GM12891 (cell line): ENCODE measurements at places on chromosomes 1 and 21.

- peak; percentile 75 for DNase-seq
These were observed 26.1 kb downstream of the UBE2T start for GRCh38 chr1:202315576-202316168.

DNA sequence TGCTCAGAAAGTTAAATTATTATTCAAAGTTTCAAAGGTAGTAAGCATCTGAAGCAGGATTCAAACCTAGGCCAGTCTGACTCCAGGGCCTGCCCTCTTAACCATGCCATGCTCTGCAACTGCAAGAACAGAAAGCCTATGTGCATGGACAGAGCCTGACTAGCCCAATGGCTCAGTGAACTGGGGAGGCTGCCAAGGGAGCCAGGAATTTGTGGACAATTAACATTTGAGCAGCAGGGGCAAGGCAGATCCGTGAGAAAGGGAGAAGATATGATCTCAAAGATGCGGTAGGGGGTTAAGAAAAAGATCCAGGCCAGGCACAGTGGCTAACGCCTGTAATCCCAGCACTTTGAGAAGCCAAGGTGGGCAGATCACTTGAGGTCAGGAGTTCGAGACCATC, 6.5 kb upstream of the ATP1A4 start:
- DNase-seq = no peak

- DNase-seq = no peak
These were observed 18.3 kb upstream of the HJV start for GRCh38 chr1:146039844-146040194.

DNA sequence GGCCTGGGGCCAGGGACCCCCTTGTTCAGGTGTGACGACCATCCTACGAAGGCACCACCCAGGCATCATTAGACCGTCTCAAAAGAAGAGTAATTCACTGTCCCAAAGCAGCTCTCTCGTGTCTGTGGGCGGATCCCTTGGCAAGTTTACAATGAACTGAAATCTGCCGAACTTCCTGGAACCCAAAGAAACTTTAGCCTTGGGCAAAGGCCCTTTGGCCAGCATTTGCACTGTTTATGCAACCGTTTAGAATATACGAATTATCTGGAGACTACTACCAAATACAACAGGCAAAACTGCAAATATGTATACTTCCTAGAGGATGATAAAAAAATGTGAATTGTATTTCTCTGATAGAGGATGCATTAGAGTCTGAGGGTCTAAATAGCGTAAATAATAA, 1.4 kb upstream of the SOD1 start:
- DNase-seq = no peak

GRCh38 chr1:76095802-76096201, 21.3 kb downstream of the ST6GALNAC3 start:
- DNase-seq = no peak

DNA sequence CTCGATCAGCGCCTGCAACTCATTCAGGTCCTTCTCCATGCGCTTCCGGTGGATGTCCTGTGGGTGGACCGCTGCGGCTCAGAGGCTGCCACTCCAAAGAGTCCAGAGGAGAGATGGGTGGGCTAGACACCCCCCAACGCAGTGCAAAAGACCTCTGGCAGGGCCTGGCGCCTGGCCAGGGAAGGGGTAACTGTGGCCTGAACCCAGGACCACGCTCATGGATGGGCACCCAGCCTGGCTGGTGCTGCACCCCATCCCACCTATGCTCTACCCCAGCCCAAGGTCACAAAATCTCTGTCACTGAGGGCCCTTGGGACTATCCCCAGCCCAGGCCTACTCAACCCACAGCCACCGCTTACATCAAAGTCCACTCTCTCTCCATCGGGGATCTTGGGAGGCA, 12.2 kb downstream of the TNNT2 start:
- DNase-seq = no peak

GRCh38 chr1:201737352-201738060, 91.5 kb upstream of the IPO9 start:
- no peak for DNase-seq

DNA sequence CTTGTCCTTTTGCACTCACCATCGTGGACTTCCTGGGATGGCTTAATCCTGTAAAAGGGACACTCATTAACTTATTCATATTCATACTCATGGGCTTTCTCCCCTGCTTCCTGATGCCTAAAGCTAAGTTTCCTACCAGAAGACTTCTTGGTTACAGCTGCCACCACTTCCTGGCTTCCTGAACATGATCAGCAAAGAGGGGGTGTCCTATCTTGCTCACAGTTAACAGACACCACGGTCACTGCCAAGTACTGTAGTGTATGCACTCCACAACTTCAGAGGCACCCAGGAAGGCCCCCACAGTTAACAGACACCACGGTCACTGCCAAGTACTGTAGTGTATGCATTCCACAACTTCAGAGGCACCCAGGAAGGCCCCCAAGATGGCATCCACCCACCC, 177.8 kb downstream of the SIPA1L2 start:
- DNase-seq = no peak

DNA sequence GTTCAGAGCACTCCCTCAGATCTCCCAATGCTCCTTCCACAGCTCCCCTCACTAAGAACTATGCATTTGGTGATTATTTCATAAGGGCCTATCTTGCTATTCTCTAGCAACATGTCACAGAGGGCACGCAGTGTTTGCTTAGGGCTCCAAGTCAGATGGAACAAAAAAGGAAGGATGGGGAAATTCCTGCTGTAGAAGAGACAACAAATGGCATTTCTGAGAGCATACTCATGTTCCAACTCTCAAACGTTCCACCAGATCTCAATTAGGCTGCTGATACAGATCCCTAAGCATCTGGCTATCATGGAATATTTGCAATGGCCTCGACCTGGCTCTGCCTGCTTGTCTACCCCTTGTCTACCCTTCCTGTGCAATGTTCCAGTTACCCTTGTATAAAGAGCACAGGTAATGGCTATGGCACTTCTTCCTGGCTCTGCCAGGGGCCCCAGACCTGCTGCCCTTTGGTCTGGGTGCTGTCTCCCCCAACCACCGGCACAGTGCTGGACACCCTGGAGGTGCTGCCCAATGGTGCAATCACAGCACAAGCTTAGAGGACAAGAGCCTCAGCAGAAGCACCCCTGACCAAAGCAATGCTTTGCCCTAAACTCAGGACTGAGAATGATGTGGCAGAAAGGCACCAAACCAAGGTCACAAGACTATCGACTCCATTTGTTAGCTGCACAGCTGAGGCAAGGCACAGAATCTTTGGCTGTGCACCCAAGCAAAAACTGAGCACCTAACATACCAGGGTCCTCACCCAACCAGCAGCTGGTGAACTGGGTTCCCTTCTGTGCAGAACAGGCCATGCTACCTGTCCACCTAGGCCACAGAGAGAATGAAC, 3.6 kb downstream of the PARP1 start:
- DNase-seq = no peak

DNA sequence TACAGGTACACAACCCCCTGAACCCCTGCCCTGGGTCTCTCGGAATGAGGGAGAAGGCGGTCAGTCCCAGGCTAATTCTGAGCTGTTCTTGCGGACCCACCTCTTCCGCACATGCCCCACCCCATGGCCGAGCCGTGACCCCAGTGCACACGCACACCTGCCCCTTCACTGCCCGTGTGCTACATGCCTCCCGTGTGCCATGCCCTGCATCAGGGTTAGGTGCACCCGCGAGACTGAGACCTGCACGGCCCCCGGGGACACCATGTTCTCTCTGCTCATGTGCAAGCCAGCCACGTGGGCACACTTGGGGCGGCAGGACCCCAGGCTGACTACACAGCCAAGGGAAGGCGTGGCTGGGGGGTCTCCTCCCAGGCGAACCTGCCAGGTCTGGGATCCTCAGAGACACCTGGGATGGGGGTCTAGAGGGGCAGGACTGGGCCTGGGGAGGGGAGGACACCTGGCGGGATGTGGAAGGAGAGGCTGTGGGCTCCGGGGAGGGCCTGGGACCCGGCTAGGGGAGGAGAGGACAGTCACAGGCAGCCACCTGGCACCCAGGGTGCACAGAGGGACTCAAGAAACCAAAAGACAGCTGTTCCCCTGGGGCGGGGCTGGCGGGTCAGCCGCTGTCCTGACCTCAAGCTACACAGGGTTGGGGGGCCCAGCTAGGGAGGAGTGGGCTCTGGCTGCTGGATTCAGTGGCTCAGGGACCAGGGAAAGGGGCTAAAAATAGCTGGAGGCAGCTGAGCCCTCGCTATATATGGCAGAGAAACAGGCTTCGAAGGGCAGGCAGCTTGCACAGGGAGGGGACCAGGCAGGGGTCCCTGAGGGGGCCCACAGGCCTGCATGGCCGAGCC, 133.4 kb downstream of the CASZ1 start:
- DNase-seq = no peak

GRCh38 chr21:42570362-42570761, 56.7 kb downstream of the SLC37A1 start:
- no peak for DNase-seq

DNA sequence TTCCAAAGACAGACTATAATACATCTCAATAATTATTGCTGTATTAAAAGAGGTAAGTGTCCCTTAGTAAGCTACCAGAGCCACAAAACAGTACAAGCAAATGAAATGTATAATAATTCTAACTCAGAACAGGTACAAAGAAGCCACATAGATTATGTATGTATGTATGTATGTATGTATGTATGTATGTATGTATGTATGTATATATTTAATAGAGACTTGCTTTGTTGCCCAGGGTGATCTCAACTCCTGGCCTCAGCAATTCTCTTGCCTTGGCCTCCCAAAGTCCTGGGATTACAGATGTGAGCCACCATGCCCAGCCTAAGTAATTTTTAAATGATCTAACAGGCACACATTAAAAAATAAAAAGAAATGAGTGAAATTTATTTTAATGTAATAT, 86.9 kb downstream of the EPS15 start:
- DNase-seq = no peak

DNA sequence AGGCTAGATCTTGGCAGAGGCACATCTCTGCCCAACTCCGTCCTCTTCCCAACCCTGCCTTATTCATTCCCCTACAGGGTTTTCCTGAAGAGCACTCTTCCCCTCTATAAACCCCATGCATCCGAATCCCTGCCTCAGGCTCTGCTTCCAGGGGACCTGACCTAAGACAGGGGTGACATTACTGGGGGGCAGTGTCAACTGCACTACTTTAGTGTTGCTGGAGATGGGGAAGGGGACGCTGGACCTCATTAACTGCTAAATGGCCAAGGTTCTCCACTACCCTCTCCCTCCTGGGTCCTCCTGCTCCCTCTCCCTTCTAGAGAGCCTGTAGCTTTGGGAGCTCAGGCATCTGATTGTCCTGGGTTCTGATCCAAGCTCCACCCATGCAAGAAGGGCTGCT, 126.2 kb downstream of the GRIK3 start:
- DNase-seq = no peak

- DNase-seq = no peak
These were observed 199.5 kb downstream of the LRRIQ3 start for GRCh38 chr1:73998348-73998959.

GRCh38 chr1:201647094-201647493, 108.2 kb downstream of the NAV1 start:
- DNase-seq = no peak

GRCh38 chr1:184640505-184640904, 114.2 kb downstream of the EDEM3 start:
- no peak for DNase-seq

DNA sequence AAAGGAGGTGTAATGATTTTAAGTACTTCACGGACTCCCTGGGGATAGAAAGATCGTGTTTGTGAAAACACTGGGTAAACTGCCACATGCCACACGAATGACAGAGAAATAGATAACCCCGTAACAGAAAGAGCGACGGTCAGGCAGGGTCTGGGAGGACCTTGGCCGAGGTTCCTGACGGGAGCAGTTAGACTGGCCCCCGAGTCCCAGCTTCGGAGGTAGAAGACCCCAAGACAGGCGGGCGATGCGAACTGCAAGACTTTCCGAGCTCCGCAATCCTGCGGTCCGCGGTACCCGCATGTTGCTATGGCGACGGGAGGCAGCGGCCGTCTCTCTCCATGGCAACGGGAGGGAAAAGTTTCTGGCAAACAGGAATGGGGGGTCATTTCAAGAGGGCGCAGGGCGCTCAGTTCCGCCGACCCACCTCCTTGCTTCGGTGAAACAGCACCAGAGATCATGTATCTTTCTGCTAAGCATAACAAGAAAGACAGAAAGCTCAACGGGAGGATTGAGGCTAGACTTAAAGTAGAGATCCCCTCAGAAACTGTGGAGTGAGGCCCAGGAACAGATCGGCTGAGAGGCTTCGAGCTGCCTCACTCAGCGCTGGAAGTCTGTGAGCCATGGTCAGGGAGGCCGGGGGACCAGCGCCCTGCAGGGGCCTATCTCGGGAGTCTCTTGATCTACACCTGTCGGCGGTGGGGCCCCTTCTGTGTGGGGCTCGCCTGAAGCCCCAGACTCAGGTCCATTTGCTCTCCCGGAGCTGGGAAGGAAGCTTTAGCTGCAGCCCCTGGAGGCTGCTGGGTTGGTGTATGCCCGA, 685 bp upstream of the SYT6 start:
- DNase-seq = no peak

- DNase-seq = no peak
These were observed 2.6 kb downstream of the GLRX2 start for GRCh38 chr1:193102662-193103061.

GRCh38 chr1:51621161-51621560, 4.3 kb downstream of the OSBPL9 start:
- no peak for DNase-seq

DNA sequence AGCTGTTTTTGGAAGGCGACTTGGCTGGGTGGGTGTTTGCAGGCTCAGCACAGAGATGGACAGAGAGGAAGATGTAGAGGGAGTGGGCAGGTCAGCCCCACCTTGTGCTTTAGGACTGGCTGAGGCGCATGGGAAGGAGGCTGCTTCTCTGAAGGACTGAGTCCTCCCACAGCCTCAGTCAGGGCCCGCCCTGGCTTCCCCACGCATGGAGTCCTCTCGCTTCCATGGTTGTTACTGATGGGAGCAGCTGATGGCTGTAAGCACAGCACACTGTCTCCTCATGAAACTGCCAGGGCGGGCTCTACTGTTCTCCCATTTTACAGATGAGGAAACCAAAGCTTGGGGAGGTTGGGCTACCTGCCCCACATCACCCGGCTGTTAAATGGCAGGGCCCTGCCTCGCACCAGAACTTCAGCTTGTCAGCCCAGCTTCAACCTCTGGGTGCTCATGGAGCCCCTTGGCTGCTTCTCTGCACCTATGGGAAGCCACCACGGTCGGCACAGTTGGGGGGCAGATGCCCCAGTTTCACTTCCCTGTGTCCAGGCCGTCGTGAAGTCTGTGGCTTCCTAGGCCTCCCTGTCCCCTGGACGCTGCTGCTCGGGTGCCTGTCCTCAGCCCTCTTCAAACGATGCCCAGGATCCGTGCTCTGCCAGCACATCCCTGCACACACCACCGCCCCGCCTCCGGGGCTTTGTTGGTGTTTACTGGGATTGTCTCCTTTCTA, 2.4 kb downstream of the TMEM201 start:
- DNase-seq = peak; percentile 26

GRCh38 chr1:112335351-112335750, 60.7 kb upstream of the CTTNBP2NL start:
- DNase-seq = no peak

- no peak for DNase-seq
These were observed 71.7 kb downstream of the NRIP1 start for GRCh38 chr21:14993115-14993514.
